ENCODE measurements at places on chromosomes 5 and 9.

DNA sequence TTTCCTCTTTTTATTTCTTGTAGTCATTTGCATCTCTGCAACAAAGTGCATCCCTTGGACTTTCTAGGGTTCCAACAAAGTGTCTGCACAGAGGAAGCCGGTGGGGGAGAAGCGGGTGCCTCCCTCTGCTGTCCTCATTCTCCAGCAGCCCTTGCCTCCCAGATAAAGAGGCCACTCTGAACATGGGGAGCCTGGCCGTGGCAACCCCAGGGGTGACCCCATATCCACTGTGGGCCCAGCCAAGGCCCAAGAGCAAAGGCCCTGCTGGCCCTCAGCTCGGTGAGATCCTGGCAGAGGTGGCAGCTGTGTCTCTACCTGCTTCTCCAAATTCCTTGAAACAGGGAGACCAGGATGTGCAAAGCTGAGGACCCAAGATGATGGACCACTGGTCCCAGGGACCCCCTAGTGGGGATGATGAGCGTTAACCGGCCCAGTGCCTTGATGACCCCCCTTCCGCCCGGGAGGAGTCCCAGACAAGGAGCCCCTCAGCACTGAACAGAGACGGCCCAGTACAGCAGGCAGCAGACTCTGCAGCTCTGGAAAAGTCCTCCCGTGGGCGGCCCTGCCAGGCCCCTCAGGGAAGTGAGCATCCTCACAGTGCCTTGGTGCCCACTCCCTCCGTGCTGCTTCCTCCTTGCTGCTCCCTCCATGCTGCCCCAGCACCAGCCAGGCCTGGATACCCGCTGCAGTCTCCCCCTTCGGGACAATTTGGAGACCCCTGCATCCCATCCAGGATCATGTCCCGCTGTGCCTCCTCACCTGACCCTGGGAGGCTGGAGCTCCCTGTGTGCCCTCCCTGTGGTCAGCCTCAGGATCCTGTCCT, 62.5 kb downstream of the MRPL36 start:
- no peak for DNase-seq

DNA sequence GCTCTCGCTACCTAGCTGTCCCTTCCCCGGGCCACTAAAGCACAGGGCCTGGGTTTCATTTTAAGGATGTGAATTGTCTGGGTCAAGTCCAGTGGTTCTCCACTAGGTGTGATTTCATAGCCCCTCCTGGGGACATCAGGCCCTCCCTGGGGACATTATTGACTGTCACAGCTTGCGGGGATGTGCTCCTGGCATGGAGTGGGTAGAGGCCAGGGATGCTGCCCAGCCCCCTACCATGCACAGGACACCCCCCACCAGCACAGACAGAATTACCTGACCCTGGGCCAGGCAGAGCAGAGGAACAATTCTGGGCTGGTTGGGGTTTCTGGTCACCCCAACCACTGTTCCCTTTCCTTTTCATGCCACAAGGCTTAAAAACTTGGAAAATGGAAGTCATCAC, 4.1 kb downstream of the FAM78A start:
- no peak for DNase-seq

DNA sequence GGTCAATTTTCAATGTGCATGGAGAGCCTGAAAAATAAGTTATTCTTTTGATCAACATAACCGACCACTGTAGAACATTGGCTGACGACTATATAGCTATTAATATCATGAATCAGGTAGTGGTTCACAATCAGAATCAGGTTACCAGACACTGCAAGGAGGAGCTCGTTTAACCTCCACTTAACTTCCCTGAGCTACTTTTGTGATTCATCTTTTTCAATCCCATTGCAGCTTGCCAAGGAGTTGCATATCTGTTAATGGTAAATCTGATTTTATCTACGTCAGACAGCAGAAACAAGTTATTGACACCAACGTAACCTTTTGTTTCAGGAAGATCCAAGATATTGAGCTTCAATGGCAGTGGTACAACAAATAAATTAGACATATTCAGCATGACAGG, 2263.8 kb upstream of the ACO1 start:
- DNase-seq = no peak

DNA sequence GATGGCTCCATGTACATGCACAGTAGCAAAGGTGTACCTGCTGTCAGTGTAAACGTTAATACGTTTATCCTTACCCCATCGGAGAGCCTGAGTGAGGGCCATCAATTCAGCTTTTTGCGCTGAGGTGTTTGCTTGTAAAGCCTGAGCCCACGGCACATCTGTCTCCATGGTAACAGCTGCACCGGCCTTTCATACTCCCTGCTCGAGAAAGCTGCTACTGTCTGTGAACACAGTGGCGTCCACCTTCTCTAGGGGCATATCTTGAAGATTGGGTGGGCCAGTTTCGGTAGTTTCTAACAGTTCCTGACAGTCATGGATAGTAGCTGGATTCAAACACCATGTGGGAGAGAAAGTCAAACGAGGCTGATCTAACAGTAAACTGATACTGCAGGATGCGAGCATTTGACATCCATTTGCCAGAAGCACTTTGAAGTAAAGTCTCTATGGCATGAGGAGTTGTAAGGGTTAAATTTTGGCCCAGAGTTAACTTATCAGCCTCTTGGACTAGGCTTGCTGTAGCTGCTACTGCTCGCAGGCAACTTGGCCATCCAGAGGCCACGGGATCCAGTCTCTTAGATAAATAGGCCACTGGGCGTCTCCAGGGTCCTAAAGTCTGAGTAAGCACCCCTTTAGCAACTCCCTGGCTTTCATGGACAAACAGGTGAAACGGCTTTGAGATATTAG, 21.0 kb upstream of the RHOBTB3 start:
- no peak for DNase-seq

- no peak for DNase-seq
Measured at GRCh38 chr5:95729115-95730010, 1.8 kb upstream of the RHOBTB3 start.

DNA sequence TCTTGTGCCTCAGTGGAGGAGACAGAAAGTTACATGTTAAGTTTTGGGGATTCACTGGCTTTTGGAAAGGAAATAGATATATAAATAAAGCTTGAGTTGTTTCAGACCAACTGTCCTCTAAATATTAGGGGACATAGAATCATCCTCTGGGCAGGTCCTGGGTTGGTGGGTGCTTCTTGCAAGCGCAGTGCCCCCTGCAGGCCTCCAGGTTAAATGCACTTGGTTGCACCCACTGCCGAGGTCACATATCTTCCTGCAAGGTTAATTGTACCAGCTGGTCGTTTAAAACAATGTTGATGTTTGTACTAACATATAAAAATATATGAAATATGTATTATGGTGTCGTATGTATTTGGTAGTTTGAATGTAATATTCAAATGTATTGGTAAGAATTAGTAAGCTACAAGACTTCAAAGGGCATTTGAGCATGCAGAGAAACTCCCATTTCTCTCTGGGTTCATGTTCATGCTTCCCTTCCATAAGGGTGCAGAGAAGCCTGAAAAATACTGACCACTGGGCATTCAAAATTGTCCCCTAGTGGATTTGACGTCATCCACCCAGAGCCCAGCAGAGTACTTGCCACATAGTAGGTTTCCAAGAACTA, 87.0 kb downstream of the ZNF618 start:
- DNase-seq = no peak

- no peak for DNase-seq
Measured at GRCh38 chr5:88743231-88743834, 139.7 kb downstream of the MEF2C start.

- DNase-seq = no peak
Measured at GRCh38 chr9:115543511-115543910, 425.6 kb upstream of the TNC start.

GRCh38 chr9:107919263-107919662, 429.7 kb upstream of the KLF4 start:
- DNase-seq = no peak

DNA sequence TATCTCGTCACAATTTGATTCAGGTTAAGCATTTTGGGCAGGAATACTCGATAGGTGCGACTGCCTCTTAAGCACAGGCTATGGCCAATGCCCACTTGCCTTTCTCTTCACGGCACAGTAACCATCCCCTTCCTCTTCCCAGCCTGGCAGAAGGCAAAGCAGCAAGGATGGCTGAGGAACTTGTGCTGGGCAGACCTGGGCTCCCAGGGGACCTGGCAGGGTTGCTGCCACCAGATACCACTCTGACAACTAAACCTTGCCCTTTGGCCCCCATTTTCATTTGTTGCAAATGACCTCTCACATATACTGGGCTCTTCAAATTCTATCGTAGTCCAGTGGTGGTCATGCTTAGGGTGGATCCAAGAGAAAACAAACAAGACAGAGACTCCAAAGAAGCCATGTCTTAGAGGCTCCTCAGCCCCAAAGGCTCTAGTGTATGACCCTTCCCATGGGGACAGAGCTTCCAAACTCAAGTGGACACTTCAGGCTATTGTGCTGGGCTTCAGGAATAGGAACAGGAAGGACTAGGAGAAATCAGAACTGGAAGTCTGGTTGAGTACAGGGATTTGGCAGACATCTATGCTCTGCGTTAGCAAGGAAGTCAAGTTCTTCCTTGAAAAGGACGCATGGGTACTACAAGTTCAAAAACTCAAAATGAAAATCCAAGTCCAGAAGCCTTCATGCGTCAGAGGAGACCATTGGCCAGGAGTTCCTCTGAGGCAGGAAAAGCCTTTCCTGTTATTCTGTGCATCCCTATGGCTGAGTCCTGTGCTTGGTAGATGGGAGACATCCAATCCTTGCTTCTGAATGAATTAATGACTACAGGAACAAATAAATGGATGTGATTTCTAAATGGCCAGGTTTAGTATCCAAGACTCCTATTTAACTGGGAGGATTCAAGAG, 64.6 kb upstream of the PLPP1 start:
- DNase-seq = no peak

GRCh38 chr5:44389823-44390143, 563 bp upstream of the FGF10 start:
- DNase-seq = no peak

- no peak for DNase-seq
Measured at GRCh38 chr5:149594206-149594895, 13.1 kb downstream of the ARHGEF37 start.

DNA sequence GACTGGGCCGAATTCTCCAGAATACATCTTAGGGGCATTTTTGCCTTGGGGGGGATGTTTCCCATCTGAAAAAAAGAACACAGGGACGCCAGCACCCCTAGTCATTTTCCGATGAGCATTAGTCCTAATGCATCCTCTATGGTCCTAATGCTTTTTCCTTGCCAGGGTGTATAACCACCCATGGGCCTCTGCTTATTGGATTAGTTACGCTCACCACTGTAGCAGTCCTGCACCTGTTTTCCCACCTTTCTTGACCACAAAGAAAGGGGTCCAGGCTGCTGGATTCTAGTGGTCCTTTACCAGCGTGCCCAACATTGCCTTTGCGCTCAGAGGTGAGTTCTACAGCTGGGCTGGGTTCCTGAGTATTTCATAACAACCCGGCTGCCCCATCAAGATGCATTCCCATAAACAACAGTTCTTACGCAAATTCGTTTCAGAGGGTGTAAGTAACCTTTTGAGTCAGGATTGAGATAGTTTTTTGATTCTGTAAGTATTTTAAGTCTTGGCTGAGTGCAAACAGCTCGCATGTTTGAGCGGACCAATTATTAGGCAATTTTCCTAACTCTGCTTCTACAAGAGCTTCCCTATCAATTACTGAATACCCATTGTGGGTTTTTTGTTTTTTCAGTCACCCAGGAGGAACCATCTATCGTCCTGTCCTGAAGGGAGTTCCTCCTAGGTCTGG, 135.1 kb downstream of the DROSHA start:
- DNase-seq = no peak

DNA sequence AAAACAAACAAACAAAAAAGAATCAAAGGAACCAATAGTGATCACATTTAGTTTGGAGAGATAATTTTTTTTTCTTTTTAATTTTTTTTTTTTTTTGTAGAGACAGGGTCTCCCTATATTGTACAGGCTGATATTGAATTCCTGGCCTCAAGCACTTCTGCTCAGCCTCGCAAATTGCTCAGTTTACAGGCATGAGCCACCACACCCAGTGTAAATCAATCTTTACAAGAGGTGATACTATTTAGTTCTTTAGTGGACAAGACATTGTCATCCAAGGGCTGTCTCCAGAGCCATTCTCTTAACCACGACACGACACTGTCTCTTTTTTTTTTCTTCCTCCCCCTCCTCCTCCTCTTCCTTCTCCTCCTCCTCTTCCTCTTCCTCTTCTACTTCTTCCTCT, 29.6 kb downstream of the ERAP2 start:
- DNase-seq = no peak

DNA sequence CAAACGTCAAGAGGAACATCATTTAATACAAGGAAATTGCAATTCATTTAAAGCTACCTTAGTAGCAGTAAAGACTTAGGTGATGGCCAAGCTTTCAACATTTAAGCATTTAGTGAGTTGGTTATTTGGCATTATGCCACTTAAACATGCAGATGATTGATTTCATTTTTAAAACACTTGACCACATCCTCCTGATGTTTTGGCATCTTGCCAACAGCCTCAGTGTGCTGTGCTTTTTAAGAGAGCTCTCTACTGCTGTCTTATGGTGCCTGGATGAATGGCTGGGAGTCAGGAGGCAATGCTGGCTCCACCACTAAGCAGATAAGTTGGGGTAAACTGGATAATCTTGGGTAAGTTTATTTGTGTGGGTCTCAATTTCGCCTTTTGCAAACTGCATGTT, 364.5 kb downstream of the MAN2A1 start:
- DNase-seq = no peak

GRCh38 chr9:107975426-107976010, 485.9 kb upstream of the KLF4 start:
- no peak for DNase-seq

DNA sequence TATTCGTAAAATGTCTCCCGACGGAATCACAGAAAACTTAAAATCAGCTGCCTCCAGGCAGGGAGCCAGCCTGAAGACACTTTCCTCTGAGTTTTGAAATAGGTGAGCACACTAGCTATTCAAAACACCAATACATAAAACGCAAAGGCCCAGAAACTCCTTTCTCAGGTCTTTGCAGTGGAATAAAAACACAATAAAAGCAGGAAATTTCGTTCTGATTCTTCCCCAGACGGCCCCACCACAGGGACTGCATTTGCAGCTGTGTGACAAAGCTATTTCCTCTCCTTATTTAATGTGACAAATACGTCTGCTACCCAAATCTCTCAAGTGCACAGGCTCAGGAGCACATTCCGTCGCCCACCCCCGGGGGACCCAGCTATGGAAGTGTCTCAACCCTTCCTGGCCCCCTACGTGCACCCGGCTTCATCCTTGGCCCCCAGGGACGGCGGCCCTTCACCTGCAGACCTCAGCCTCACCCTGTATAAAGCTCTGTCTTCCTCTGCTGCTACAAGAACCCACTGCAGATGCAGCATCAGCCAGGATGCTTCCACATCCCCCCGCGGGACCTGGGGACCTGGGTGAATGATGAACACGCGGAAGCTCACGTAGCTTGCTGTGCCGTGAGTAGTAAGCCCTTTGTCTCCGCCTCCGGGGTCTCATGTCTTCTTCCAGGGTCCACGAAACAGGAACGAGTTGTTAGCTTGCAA, 24.9 kb downstream of the AHRR start:
- DNase-seq = no peak
